GM19239 (cell line): ENCODE measurements at places on chromosomes 16 and 17.

GRCh38 chr17:45851464-45851863 is 6.8 kb downstream of the SPPL2C start:
- no peak for DNase-seq

- no peak for DNase-seq
Measured at GRCh38 chr17:58136669-58137279, 11.4 kb upstream of the OR4D1 start.

GRCh38 chr16:79640513-79641360 is 40.2 kb upstream of the MAF start:
- no peak for DNase-seq

DNA sequence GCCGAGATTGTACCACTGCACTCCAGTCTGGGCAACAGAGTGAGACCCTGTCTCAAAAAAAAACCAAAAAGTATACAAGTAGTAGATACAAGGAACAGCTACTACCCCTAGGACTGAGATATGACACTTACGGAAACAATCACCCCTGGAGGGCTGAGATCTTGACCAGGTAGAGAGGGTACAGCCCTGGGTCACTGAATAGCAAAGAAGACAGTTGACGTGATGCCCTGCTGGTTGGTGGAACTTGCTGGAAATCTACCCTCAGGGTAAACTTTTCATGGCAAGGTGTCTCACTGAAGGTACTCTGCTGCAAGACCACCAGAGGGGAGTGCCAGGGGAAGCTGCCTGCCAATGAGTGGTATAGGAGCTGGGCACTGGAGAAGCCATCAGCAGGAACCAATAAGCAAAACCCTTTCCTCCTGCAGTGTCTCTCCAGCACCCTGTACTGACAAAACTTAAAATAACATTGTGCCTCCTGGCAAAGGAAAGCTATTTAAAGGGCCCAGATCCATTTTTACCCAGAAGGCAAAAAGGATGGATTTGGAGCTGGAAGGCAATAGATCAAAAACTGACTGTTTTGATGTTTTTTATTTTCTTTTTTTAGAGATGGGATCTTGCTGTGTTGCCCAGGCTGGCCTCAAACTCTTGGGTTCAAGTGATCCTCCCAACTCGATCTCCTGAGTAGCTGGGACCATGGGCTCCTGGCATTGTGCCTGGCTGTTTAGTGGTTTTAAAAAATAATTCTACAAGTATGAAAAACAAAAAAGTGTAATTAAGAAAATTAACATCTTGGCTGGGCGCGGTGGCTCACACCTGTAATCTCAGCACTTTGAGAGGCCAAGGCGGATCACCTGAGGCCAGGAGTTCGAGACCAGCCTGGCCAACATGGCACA is 11.3 kb upstream of the PDXDC1 start:
- DNase-seq: no peak

DNA sequence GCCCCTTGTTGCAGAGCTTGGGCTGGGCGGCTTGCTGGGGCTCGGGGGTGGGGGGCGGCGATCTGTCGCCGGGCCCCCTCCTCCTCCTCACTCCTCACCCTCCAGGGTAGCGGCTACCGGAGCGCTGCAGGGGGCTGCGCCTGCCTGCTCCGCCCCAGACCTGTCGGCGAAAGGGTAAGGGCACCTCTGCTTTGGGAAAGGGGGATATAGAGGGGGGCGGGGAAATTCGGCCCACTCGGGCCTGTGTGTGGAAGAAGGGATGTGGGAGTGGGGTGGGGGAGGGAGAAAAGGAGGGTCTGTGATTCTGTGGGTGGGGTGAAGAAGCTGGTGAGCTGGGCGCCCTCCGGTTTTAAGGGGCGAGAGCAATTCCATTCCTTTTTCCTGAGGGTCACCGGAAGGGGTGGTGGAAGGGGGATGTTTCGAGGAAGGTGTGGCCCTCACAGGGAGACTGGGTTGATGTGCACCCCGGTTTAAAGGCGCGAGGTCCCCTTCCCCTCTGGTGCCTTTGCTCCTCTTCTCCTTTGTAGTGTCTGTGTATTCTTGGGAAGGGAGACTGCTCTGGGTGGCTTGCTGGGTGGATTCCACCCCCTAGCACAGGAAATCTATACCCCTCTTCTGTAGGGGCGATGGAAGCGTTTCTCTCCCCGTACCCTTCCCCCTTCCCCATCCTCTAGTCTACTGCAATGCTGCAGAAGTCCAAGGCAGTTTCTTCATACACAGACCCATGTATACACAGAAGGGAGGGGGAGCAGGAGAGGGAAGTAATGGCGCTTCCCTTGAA is 878 bp downstream of the TAOK1 start:
- no peak for DNase-seq

GRCh38 chr17:55887531-55887930 is 136.7 kb downstream of the PCTP start:
- no peak for DNase-seq

GRCh38 chr17:72702998-72703397 is 389.5 kb downstream of the SLC39A11 start:
- DNase-seq: no peak

DNA sequence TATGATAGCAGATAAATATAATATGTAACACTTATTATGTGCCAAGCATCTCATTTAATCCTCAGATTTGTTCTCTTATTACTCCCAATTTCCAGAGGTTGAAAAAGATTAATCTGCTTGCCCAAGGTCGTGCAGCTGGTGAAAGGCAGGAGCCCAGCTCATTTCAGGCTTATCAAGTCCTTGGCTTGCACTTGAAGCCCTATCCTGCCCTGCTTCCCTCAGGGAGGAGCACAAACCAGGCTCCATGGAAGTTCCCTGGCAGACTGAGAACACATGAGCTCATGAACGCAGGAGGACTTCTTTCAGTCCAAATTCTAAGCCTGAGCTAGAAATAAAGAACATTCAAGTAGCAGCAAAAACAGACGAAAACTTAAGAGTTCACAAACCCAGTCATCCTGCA is 74.8 kb downstream of the USP31 start:
- no peak for DNase-seq

- no peak for DNase-seq
Measured at GRCh38 chr17:47693731-47694580, at the start of gene TBKBP1. Gene TBKBP1, plus strand, starts transcription at chr17:47694161. Its CDS starts 1,952 bp downstream, at chr17:47696113.

- DNase-seq: no peak
Measured at GRCh38 chr16:84913315-84913714, 93.5 kb downstream of the CRISPLD2 start.

DNA sequence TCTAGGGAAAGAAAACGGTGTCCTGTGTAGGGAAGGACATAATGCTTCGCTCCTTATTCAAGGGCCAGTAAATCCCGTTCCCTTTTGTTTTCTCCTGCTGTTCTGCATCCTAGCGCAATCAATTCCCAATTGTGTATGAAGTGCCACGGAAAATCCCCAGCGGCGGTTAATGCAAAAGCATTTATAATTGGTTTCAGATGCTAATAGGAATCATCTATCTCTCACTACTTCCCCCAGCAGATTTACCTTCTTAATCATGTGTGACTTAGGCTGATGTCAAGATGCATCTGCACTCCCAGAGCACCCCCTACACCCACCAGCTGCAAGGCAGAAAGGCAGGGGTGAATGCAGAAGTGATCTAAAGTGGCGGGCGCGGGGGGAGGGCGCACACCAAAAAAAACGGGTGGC is 32.7 kb upstream of the SSTR2 start:
- no peak for DNase-seq

- DNase-seq: no peak
Measured at GRCh38 chr16:81520151-81520470, 75.5 kb downstream of the CMIP start.

DNA sequence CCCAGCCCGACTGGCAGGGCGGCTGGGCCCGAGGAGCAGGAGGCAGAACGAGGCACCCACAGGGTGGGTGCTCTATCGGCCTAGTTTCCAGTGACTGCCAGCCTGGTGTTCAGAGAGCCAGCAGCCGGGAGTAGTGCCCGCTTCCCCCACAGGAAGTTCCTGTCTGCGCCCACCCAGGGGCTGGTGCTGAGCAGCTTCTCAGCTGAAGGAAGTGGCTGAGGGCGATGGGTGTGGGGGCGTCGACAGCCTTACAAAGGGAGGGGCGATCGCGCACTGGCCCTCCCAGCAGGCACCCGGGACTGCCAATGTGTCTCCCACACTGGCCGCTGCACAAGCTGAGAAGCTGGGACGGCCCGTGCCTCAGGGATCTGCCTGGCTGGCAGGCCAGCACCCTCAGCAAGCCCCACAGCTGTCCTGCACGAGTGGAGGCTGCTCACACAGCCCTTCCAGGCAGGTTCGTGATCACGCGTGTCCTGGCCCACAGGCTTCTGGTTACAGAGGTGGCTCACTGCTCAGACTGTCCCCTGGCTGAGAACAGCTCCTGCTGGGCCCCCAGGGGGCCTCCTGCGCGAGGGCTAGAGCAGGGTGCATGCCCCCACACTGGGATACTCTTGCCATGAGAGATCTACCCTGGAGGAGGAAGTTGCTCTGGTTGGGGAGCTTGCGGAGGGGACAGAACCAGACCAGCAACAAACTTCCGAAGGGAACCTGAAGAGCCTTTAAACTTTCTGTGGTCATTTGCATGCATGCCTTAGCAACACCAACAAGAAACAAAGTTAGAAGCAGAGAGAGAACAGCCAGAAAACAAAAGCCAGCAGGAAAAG is 2.5 kb downstream of the RNF166 start:
- no peak for DNase-seq

GRCh38 chr16:68037841-68038597 is 14.9 kb downstream of the DUS2 start:
- DNase-seq: peak; percentile 25

GRCh38 chr17:82697808-82698064 is 762 bp downstream of the RAB40B start:
- DNase-seq: no peak

- no peak for DNase-seq
Measured at GRCh38 chr16:70588565-70588964, 57.8 kb upstream of the IL34 start.

DNA sequence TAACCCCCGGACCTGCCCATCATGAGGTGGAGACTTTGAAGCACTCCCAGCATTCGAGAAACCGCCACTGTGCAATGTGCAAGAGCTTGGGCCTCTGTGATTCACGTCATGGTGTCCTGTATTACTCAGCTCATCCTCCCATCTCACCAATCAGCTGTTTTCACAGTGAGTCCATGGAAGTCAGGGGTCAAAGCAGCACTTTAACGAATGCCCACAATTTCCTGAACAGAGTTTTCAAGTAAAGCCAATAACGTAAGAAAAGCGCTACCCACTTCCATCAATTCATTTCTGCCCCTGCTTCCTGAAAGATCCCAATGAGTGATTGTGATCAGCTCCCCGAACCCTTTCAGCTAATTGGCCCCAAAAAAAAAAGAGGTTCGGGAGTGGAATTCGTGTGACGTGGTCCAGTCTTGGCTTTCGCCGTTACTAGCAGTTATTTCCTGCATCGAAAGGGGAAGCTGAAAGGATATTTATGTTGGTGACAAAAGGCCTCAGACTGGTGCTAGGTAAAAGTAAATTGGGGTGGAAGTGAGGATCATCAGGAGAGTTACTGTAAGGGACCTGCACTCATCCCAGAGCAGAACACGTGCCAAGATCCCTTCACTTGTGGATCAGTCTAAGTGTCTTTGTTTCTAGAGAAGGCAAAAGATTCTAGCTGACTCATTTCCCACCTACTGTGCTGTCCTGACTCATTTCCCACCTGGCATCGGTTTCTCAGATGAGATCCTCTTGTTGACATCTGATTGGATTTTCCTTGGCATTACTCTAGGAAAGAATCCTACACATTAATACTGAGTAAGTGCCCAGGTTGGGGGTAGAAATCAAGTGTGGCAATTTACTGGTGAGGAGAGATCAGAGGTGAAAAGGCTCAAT is 136.7 kb upstream of the NUDT7 start:
- DNase-seq: no peak

DNA sequence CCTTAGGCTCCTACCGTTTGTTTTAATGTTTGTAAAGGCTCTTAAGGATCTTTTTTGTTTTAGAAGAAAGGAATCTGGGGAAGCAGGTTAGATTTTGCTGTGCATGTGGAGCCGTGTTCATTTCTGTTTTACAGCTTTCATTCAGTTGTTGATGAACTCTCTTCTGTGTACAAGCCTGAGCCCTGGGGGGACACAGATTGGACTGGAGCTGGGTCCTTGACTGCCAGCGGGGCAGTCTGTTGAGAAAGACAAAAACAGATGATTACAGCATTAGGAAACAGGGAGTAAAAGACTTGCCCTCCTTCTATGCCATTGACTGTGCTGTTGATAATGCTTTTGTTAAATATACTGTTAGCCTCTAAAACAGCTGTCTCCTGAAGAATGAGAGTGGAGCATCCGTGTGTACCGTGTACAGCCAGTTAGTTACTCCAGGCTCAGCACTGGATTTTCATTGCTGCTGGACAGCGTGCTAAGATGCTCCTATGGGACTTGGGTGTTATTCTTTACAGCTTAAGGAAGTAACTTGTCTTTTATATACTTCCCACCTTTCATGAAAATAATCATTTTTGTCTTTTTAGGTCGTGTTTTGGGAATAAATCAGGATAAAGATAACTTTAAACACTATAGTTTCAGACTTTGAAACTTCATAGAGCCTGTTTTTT is 3.2 kb downstream of the MAP1LC3B start:
- DNase-seq: no peak

DNA sequence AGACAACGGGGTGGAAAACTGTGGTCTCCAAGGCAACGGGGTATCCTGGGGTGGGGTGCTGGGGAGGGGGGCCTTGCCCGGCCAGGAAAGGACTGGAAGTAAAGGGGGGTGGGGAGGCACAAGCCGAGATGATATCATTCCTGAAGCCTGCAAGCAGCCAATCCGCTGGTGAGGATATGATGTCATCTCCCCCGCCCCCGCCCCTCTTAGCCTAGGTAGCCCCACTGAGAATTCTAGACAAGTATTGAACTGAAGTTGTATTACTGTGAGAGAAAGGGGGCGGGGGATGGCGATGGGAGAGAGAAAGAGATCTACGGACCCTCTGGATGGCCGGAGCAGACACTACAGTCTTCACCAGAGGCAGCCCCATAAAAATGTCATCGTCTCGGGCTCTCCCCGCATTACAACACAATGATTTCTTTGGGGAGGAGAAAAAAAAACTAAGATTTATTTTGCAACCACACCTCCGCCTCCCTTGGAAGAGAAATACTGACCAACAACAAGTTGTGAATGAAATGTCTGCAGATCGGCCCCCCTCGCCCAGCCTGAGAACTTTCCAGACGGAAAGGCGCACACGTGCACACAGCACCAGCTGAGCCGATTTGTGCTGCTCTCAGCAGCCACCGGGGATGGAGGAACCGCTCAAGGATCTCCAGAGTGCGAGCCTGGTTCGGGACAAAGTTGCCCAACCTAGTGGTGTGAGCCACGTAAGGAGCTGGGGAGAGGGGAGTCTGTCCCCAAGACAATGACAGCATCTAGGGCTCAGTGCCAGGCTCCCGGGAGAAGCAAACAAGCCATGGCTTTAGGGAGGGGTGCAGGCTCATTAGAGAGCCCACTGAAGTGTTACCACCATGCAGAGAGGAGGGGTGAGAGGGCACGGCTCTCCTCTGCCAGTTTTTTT is 222.1 kb downstream of the SOX9 start:
- no peak for DNase-seq
